ENCODE measurements at places on chromosomes 3 and 15.

- DNase-seq = no peak
These were observed 167.3 kb downstream of the C3orf70 start for GRCh38 chr3:184985586-184985985.

DNA sequence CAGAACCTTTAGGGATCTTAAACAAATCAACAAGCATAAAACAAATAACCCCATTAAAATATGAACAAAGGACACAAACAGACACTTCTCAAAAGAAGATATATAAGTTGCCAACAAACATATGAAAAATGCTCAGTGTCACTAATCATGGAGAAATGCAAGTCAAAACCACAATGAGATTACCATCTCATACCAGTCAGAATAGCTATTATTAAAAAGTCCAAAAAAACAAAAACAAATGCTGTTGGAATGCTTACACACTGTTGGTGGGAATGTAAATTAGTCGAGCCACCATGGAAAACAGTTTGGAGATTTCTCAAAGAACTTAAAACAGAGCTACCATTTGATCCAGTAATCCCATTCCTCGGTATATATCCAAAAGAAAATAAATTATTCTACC lies 423.6 kb downstream of the OTOL1 start:
- no peak for DNase-seq

GRCh38 chr3:142997330-142997729 lies 4.0 kb upstream of the U2SURP start:
- no peak for DNase-seq

DNA sequence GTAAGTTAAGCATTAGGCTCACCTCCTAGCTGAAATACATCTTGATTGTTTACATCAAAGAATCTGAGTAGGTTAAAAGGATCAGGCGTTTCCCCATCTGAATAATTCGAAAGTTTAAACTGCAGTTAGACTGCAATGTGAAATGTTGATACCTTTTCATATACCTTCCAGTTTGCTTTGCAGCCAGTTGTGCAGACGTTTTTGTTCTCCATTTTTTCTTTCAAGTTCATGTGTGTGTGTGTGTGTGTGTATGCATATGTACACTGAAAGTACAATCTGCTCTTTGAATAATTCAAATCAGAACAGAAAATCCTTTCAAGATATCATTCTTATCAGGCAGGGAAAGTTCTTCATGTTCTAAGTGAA lies 2.9 kb downstream of the ITPR1 start:
- DNase-seq = no peak

DNA sequence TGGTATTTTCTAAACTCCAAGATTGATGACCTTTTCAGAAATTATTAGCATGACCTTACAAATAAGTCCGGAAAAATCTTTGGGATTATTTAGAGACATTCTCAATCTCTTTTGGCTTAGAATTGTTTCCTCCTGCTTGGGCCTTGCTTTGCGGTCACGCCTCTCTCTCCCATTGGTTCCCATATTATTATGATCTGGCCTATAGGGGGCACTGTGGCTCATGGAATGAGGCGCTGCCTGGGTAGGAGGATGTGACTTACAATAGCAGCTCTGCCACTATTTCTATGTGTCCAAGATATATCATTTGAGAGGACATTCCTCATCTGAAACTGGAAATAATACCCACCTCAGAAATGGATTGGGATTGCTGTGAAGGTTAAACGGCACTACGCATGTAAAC lies 464.9 kb downstream of the MFSD1 start:
- DNase-seq = no peak

All from activated T-helper 1 cell treated with anti-CD3 and anti-CD28 coated beads, Interleukin-12 subunit alpha, Interleukin-12 subunit beta, Interleukin-2, Interleukin-4 antibody, amounts not matched to agents 30 ng/mL and 10 ng/mL and 1 ng/mL, durations not matched to agents 14 hours and 24 hours and 36 hours (primary cell).